ENCODE measurements at places on chromosomes 6 and 20. TPM values are rescaled to one million over a fixed set of nuclear protein-coding genes. Genes with fewer than 3 reads are reported as not detected.

SPATS1 gene
- total RNA-seq = not detected

CYB5R4 gene
- 24.6 TPM for total RNA-seq

OR2H2 gene
- total RNA-seq = not detected

VWA7 gene
- 0.77 TPM for total RNA-seq

CLVS2 gene
- not detected for total RNA-seq

PRL gene
- 0.58 TPM for total RNA-seq

CEP43 gene
- 8.6 TPM for total RNA-seq

C6orf58 gene
- total RNA-seq = not detected

CCM2L gene
- total RNA-seq = 10.4 TPM

NT5E gene
- 35.4 TPM for total RNA-seq

POU3F2 gene
- total RNA-seq = not detected

C6orf118 gene
- not detected for total RNA-seq

COL21A1 gene
- 1.3 TPM for total RNA-seq

OR2B3 gene
- not detected for total RNA-seq

GRCh38 chr6:108875161-108875555 lies 26.9 kb downstream of the ARMC2 start:
- DNase-seq = no peak

- DNase-seq = no peak
These were observed 8.8 kb upstream of the HMGA1 start for GRCh38 chr6:34227761-34228421.

DNA sequence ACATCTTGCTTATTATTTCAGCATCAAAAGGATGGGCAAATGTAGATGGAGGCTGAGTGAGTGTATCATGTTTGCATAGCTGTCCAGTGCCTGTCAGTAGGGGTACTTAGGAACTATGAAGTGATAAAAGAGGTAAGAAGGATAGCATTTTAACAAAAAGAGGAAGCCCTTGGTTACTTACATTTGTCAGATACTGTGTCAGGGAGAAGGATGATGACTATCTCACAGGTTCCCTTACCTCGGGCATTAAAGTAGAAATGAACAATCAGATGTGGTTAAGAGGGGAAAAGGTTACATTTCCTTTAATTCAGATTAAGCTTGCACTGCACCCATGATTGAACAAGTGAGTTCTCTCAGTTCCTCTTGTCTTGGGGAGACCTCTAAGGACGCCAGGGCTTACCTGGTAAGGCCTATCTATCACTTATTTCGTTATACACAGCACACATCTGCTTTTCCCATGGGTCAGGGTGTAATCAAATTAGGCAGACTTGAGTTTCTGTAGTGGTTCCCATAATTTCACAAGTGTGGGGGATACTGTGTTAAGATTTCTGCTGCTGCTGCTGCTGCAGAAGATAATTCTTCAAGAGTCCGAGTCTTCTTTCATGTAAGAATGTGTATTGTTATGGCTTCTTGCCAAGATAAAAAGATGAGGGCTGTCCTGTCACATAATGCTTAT lies 4.5 kb downstream of the FOXO3 start:
- no peak for DNase-seq

GRCh38 chr20:11056414-11056813 lies 382.6 kb upstream of the JAG1 start:
- no peak for DNase-seq

DNA sequence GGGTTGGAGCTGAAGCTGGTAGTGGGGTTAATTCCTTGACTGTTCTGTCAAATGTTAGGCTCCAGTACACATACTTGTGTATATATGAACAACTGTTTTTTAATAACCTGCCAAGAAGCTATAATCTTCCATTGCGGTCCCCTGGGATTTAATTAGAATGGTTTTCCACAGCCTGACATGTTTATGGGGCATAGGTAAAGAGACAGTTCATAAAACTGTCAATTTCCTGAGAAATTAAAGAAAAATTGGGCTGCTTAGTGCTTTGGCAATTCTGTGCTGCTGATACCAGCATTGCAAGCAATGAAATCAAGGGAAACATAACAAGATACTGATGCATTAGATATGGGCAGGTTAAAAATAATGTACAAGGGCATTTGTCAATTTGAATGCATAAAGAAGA lies 314.1 kb upstream of the SLC35B3 start:
- DNase-seq = no peak

DNA sequence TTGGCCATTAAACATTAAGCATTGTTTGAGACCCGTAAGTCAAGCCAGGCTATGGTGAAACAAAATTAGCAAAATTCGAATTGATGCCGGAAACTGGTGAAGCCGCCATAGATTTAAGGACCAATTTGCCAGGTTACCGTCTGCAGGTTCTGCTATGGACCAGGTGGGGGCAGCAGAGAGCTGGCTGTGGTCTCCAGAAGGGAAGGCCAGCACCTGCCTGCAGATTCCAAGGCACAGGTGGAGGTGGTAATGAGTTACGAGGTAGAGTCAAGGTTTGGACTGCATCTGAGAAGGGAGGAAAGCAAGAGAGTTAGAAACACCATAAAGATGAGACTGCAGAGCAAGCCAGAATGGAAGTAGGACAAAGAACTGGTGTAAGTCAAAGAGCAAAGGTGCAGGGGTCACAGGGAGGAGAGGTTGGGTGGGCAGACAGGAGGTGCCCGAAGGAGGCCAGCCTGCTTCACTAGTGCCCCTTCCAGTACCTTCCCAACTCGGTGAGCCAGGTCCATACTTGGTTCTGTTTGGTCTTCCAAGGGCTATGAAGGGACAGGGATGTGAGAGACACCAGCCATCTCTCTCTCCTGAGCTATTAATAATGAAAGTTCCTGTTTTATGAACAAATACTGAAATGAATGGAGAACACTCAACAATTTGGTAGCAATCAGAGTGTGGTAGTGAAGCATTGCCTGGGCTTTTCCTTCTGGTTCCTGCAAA lies 131.6 kb upstream of the ESR1 start:
- no peak for DNase-seq

GRCh38 chr6:27188061-27188884 lies 59.2 kb upstream of the PRSS16 start:
- no peak for DNase-seq

- DNase-seq = no peak
These were observed 12.2 kb downstream of the TGIF2 start for GRCh38 chr20:36585410-36586125.

DNA sequence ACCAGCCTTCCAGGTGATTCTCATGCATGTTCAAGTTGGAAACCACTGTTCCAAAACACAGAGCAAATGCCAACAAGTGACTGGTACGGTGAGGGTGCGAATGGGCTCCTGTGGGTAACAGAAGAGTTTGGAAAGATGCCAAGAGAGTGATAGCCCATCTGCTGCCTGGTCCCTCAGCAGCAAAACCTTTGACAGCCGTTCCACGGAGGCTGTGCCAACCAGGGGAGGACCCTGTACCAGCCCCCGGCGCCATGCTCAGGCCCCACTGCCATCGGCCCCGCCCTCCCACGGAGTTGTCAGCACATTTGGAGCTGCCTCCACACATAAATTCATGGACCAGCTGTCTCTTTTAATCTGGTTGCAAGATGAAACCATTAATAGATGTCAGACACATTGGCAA lies 4.4 kb upstream of the PTPRT start:
- no peak for DNase-seq

DNA sequence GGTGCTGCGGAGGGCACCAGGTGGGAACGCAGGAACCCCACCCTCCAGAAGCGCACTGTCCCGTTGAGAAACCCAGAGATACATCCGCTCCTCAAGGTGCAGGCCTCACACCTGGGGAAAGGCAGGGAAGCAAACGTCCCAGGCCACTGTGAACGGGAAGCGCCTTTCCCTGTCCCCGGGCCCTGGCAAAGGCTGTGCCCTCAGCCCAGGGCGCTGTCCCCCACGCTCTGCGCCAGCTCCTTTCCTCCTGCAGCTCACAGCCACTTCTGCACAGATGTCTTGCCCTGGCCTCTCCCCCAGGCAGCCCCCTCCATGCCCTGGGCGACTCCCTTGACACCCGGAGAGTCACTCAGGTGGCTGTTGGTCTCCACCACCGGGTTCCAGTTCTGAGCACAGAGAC lies 203.8 kb downstream of the TAF4 start:
- no peak for DNase-seq

- DNase-seq = no peak
These were observed 63.6 kb upstream of the SNRPB2 start for GRCh38 chr20:16666272-16666671.

- DNase-seq = no peak
These were observed 150.7 kb upstream of the LAMP5 start for GRCh38 chr20:9363673-9364072.

DNA sequence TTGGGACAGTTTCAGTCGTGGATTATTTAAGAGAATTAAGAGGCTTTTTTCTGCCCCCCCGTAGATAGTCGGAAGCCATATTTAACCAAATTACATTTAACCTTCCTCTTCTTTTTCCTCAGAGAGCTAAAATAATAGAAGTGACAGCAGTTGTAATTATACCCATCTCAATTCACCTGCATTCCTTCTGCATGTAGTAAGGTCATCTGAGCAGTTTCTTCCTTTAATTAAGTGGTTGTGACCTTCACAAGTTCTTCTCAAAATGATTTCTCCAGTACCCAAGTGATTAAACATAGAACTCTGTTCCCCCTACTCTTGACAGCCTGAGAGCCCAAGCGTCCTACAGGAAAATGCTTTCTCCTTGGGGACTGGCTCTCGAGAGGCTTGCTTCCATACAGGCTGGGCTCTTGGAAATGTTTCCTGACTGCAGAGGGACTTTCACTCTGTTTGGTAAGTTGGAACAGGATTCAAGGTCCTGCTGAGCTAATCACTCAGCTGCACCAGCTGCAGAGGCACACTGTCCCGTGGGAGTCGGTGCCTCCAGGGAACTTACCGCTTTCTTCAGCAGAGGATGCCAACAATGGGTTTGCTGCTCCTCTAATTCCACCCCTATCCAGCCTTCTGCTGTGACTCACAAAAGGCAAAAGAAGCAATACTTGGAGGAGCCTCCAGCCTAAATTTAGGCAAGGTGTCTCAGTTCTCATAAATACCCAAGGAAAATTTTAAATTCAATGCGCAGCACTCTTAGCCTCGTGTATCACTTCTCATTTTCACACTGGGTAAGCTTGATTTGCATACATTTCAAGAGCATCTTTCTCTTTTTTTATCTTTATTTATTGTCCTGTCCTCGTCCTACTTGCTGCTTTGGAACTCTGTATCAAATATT lies 414.9 kb downstream of the KIF16B start:
- no peak for DNase-seq

GRCh38 chr6:111237852-111238251 lies 150.5 kb downstream of the SLC16A10 start:
- no peak for DNase-seq

- DNase-seq = peak; percentile 47
These were observed 810.1 kb downstream of the EYS start for GRCh38 chr6:64896939-64897338.

DNA sequence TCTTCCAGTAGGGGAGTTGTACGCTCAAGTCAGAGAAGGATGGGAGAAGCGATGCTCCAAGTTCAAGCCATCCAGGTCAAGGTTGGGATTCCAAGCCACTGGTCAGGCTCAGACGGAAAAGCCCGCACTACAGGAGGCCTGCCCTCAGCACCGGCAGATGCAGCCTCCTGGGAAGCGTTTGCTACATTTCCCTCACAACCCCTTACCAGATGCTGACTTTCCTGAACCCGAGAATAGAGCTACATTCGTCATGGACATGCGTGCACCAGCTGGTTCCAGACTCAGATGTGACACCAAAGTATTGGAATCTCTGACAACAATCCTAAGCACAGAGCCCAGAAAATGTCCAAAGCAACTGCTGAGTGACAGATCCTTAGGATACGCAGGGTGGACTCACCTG lies 174.8 kb downstream of the SASH1 start:
- no peak for DNase-seq

DNA sequence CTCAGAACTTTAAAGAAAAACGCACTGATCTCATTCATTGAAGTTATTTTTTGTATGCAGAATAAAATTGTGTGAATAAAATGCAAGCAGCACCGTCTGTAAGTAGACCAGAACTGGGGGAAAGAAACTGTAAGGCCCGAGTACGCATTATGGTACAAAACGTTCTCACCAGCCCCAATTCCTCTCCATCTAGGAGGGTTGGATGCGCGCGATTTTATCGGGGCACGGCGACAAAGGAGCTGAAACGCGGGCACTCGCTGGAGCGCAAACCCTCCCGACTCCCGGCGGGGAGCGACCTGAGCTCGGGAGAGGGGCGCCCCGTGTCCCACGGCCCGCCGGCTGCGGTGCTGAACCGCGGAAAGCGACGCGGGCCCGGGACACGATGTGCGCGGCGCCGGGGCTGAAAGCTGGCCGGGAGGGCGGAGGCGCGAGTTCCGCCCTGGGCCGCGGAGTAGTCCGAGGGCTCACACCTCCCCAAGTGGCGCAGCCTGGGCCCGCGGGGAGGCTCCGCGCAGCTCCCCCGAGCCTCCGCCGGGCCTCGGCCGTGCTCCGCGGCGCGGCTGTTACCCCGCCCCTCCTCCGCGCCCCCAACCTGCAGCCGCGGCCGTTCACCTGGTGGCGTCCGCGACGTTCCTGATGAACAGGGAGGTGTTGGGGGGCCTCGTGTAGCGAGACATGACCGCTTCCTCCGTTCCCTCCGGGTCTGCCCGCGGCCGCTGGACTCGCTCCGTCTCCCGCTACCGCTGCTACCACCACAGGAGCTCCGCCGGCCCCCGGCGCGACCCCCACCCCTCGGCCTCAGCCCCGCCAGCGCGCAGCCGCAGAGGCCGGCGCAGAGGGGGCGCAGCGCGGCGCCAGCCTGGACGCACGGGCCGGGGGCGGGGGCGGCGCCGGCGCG lies at the start of gene SRSF12:
Gene SRSF12 (minus strand): TSS at position 861 of the 898 bp plus-strand sequence. CDS start 184 bp downstream, at position 677.
- DNase-seq = no peak

DNA sequence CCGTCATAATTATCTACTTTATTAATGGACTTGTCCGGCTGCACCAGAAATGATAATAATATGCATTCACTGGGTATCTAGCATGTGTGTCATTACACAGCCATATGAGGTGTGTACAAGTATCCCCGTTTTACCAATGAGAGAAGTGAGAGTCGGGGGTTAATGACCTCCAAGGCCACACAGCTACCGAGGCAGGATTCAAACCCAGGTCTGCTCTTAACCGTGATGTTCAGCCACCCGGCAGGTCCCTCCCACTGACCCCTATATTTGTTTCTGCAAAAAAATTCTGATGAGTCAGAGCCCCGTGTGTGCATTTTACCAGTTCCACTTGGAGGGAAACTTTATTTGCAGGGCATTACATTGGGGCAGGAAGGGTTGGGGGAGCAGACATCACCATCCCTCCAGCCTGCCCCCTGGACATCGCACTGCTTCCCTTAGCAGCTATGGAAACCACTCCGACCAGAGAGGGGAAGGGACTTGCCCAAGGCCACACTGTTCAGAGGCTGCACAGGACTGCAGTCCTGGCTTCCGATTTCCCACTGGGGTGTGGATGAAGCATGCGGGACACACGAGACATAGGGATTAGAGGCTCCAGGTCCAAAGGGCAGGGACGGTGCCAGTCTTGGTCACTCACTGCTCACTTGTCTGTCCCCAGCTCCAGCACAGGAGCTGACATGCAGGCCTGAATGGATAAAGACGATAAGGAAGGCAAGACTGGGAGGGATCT lies 10.1 kb upstream of the SRC start:
- DNase-seq = no peak

GRCh38 chr6:106097411-106098231 lies 11.5 kb downstream of the PRDM1 start:
- DNase-seq = no peak

GRCh38 chr6:150312395-150312794 lies 56.4 kb upstream of the IYD start:
- DNase-seq = no peak

GRCh38 chr6:45924763-45925342 lies 90.8 kb downstream of the CLIC5 start:
- no peak for DNase-seq

All from mesenteric fat pad (tissue), 1 donor.